ENCODE measurements at places on chromosomes 11 and 22. TPM values are rescaled to one million over a fixed set of nuclear protein-coding genes. Genes with fewer than 3 reads are reported as not detected.

DNA sequence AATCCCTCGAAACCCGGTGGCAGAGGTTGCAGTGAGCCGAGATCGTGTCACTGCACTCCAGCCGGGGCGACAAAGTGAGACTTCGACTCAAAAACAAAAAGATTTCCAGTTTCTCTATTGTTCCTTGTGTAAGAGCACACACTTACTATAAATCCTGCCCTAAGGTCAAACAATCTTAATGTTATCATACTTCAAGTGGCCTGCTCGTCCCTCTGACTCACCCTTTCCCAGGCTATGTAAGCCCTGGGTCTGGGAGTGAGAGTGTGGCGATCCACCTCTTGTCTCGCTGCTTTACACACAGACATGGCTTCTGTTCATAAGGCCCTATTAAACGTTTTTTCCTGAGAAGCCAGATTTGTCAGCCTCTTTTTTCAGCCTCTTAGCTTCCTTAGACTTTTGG lies 24.4 kb upstream of the A4GALT start:
- peak; percentile 50 for DNase-seq

DNA sequence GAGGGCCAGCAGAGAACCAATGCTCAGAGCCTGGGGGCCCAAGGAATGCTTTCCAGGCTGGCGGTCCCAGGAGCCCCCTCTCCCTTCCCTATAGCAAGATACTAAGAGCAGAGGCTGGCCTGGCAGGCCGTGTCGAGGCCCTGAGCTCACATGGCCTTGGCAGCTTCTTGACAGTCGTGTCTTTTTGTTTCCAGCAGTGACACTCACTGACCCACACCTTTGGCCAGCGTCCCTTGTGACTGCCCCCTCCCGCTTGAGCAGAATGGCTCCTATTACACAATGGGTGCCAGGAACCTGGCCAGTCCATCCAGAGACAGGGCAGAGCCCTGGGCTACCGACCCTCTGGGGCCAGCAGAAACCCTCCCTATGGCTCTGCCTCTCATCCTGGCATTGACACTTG lies 6.4 kb upstream of the CCND1 start:
- DNase-seq: no peak

GRCh38 chr11:127844876-127845275 lies 742.5 kb downstream of the ETS1 start:
- DNase-seq: no peak

- DNase-seq: no peak
Observed at GRCh38 chr11:44957776-44958564, 7.3 kb upstream of the TP53I11 start.

Gene OR5A1
- not detected for total RNA-seq

GRCh38 chr11:10539339-10539738 lies 1.6 kb downstream of the RNF141 start:
- no peak for DNase-seq

DNA sequence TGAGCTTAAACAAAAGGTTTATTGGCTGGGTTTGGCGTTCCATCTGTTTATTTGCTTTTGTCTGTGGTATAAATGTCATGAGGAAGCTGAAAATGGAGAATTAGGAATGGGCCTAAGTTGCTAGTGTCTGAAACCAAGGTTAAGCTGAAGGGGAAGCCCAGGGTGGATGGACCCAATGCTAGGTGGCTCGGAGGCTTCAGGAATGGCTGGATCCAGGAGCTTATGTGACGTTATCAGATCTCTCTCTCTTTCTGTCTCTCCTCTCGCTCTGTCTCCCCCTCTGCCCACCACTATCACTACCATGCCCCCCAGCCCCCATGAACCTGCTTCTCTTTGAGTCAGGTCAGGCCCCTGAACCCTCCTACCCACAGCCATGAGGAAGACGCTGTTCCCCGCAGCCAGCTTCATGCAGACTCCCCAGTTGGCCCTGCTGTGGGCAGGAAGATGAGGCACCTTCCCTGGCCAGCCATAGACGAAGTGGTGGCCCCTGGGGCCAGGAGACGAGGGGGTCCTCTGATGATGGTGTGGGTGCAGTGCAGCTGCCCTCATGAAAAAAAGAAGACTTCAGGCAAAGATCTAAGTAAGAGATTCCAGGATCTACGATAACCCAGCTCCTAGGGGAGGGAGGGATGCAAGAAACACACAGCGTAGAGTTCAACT lies 101.5 kb downstream of the BRD1 start:
- DNase-seq: no peak

DNA sequence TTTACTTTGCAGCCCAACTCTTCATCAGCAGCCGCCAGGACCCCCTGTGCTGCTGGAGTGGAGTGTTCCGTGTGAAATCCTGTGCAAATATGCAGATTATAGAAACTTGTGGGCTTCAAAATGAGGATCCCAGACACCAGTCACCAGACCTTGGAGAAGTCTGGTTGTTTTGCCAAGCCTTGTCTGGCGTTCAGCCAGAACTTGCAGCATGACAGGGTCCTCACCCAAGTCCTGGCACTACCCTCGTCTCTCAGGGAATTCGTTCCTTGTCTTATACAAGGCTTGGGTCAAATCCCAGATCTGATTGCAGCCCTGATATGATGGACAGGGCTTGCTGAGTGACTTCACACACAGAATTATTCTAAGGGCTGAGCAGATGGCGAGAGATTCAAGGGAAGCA lies 18.9 kb downstream of the SHISAL1 start:
- peak; percentile 11 for DNase-seq

DNA sequence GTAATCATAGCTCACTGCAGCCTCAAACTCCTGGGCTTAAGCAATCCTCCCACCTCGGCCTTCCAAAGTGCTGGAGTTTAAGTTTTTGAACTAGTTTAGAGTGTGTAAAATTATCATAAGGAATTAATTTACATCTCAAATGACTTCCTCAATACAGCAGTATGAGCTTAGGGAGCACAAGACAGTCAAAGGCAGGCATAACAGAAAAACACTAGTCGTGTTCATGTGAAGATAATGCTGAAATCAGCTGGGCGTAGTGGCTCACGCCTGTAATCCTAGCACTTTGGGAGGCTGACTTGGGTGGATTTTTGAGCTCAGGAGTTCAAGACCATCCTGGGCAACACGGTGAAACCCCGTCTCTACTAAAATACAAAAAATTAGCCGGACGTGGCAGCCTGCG lies 25.8 kb downstream of the YDJC start:
- no peak for DNase-seq

- DNase-seq: no peak
Observed at GRCh38 chr11:80626721-80627120, 1185.9 kb upstream of the TENM4 start.

Gene EFCAB6
- 2.7 TPM for total RNA-seq

Measured in fibroblast of the aortic adventitia (primary cell).